ENCODE measurements at places on chromosomes 3 and 15. TPM values are rescaled to one million over a fixed set of nuclear protein-coding genes. Genes with fewer than 3 reads are reported as not detected.

GOLGA8M gene
- not detected for polyA plus RNA-seq

- no peak for DNase-seq
Observed at GRCh38 chr3:119257111-119257510, 16.4 kb upstream of the B4GALT4 start.

DNA sequence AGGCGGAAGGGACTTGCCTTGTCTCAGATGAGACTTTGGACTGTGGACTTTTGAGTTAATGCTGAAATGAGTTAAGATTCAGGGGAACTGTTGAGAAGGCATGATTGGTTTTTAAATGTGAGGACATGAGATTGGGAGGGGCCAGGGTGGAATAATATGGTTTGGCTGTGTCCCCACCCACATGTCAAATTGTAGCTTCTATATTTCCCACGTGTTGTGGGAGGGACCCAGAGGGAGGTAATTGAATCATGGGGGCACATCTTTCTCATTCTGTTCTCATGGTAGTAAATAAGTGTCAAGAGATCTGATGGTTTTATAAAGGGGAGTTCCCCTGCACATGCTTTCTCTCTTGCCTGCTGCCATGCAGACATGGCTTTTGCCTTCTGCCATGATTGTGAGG lies 89.2 kb downstream of the CGGBP1 start:
- DNase-seq = no peak

DNA sequence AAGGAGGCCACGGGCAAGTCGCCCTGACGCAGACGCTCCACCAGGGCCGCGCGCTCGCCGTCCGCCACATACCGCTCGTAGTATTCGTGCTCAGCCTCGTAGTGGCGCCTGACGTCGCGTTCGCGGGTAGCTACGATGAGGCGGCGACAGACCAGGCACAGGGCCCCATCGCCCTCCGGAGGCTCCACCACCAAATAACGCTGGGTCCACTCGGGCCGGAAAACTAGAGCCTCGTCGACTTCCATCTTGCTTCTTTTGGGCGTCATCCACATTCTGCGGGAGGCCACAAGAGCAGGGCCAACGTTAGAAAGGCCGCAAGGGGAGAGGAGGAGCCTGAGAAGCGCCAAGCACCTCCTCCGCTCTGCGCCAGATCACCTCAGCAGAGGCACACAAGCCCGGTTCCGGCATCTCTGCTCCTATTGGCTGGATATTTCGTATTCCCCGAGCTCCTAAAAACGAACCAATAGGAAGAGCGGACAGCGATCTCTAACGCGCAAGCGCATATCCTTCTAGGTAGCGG lies at the start of gene EPM2AIP1:
TSS of gene EPM2AIP1 (minus strand) at position 326 of the 520 bp plus-strand sequence. CDS start at position 272, 54 bp downstream.
- peak; percentile 99 for DNase-seq

Measured in cardiac muscle cell (in vitro differentiated cells and primary cell).